ENCODE measurements at places on chromosomes 13 and 19.

GRCh38 chr13:75196147-75196837, 285.7 kb downstream of the TBC1D4 start:
- DNase-seq: no peak

DNA sequence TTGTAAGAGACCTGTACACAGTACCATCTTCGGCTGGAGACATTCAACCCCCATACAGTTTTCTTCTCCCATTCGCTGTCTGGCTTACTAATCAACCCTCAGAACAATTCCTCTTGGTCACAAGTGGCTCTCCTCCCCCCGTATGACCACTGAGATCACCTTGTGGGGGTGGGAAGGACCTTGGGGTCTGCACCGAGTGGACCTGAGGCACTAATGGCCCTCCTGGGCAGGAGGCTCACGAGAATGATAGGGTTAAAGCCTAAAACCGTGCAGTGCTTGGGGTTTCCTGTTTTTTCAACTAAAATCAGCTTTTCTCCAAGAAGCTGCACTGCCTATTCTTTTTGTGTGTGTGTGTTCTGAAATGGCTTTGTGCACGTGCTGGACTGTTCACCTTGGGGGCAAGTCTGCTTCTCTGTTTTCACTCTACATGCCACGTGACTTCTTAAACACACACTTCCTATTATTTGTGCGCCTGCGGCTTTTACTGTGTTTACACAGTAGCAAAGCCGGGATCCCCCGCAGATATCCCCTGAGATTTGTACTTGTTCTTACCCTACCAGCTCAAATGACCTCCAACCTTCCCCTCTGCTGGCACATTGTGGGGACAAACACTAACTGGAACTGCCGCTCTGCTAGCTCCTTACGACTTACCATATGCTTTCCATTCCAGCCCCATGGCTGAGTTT, 12.3 kb downstream of the RBM26 start:
- no peak for DNase-seq

- no peak for DNase-seq
Observed at GRCh38 chr19:5398693-5399057, 56.5 kb upstream of the ZNRF4 start.

- no peak for DNase-seq
Observed at GRCh38 chr19:46739290-46739771, 6.5 kb upstream of the FKRP start.

GRCh38 chr13:110411688-110412059, 104.6 kb downstream of the COL4A2 start:
- DNase-seq: no peak

- no peak for DNase-seq
Observed at GRCh38 chr13:87953381-87953780, 282.2 kb downstream of the SLITRK5 start.

DNA sequence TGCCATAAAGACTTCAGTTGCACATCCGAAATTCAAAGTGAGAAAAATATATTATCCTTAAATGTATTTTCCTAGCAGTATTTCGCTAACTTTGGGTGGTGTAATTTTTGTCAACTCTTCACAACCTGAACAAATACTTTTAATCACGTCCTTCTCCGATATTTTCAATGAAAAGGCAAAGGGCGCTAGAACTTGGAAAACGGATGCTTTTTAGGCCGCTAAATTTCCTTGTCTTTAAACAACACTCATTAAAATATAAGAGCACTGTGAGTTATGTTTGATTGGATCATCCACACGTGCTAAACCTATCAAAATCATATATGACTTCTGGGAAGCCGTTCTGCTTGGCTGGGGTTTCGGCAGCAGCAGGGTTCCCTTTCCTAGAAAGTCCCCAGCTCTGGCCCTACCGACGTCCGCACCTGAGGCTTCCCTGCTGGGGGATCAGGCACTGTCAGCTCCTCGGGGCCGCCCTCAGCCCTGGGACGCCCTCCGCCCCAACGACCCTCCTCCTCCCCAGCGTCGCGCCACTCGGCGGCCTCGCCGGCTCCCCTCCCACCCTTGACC, 462 bp upstream of the MPHOSPH8 start:
- no peak for DNase-seq

DNA sequence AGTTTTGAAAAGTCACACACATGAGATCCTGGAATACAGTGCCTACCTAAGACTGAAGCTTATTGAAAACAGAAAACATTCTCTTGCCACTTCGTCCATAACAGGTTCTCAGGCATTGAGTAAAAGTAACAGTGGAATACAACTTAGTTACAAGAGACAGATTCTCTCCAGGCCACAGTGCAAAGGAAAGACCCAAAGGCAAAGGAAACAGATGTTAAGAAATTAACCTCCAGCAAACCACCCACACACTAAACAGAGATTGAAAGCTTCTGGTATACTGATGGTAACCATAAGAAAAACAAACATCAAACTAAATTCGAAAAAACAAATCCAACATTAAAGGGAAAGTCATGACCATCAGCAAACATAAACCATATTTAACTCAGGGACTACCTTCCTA, 914.7 kb downstream of the SLITRK5 start:
- DNase-seq: no peak

DNA sequence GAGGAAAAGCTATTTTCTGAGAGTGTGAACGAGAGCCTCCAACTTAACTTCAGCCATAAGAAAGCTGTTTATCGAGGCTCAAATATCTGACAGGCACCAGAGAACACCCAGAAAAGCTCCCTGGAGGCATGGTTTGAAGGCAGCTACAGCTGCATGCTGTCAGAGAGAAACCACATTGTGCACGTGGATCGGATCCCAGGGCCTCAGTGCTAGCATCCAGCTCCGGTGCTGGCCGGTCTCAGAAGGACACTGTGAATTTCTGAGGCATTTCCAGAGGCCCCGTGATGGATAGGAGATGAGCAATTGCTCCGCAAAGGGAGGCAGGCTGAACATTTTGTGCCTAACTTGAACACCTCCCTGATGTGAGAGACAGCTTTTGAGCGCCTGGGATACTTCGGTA, 315.7 kb downstream of the FGF9 start:
- DNase-seq: no peak

DNA sequence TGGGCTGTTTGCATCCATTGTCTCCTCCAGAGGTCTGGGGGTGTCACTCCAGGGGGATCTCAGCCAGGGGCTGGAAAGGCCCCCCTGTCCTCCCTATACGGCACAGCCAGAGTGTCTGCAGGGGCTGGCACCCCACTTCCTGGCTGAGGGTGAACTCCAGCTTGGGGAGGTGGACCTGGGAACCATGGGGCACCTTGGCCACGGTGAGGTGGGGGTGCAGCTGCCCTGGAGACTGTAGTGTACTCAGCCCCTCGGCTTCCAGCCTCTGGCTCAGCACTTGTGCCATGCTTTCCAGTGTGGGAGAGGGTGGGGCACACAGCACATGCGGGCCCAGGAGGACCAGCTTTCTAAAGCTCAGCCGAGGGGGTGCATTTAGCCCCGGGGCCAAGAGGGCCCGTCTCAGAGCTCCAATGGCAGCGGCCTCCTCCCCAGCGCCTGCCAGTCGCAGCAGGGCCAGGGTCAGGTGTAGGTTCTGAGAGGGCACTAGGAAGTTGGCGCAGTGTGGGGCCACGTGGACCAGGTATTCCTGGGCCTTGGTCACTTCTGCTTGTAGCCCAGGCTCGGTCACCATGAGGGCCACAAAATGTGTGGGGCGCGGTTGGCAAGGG, 1.4 kb downstream of the LENG9 start:
- DNase-seq: no peak

DNA sequence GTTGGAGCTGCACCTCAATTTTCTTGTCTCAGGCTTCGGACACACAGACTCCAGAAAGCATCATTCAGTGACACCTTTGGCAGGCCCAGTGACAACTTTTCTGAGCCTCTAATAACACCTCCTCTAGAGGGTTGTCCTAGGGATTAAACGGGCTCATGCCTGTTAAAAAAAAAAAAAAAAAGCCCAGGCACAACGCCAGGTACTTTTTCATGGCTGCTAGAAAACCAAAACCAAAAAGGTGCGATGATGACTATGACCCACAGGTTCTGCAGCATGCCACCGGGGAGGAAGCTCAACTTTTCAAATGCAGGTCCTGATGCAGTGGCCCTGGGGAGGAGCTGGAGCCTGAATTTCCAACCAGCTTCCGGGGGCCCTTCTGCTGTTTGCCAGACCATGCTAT, 184.2 kb downstream of the ABCC4 start:
- no peak for DNase-seq

DNA sequence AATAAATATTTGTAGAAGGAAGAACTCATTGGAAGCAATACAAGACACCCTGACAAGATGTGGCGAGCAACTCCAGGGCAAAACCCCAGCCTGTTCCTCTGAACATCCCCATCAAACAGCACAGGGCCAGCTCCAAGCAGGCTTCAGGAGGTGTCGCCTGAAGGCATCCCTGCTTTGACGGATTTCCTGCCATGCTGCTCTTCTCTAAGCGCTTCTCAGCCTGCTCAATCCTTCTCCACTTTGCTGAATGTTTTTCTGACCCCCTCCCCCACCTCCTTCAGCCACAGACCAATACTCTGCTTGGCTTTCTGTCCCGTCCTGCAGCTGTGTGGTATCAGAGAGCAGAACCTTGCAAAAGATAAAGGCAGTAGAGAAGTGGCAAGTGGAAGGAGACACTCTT, 28.4 kb downstream of the C19orf81 start:
- no peak for DNase-seq

Measured in activated CD4-positive, alpha-beta T cell treated with anti-CD3 and anti-CD28 coated beads, Interleukin-2, amount 50 U/mL, for 24 hours (primary cell).